Smooth muscle cell of the brain vasculature (primary cell): ENCODE measurements at places on chromosomes 4 and X.

DNA sequence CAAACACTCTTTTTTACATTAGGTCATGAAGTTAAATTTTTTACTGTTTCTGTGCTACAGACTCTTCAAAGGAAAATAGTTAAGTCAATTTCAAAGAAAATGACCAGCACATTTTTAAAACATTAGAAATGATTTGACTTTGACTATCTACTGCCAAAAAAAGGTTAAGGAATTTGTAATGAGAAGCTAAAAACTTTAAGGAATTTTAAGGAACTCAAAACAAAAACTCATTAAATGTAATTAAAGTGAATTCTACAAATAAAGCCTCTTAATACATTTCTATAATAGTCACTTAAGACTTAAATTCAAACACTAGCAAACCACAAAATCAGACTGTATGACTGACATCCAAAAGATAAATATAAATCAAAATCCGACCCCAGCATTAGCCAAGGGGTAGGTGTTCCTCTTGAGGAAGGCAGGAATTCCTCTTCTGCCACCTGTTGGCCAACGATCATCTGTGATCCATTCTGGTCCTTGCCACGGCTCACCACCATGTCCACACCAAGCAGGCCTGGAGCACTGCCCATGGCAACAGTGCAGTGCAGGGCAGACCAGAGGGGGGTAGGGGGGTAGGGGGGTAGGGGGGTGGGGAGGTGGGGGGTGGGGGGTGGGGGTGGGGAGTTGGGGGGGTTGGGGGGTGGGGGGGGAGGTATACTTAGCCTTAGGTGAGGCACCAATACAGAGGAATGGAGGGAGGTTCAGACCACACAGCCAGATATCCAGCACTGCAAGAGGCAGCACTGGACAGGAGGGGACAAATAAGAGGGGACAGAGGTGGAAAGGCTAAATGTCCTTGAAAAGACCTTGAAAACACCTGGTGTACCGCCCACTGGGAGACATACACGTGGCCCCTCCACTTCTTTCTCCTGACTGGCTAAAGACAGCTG is 287.4 kb downstream of the CHIC1 start:
- DNase-seq = no peak

- DNase-seq = no peak
Observed at GRCh38 chrX:13346646-13347045, 26.8 kb upstream of the ATXN3L start.

- DNase-seq = no peak
Observed at GRCh38 chr4:123438031-123438430, 41.4 kb downstream of the SPRY1 start.

DNA sequence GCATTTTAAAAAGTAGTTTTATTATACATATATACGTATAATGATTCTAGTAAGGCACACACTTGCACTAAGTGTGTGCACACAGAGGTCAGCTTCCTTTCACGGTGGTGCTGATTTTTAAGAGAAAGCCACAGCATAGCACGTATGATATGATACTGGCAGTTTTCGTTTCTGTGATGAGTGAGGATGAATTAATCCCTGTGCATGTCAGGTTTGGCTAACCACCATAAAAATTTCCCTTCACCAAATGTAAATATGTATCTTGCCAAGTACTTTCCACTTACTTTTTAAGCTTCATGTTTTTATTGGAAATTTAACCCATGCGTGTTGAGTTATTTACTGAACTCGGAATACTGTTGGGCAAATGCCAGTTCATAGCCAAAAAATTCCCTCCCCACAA is 84.6 kb downstream of the SYNPO2 start:
- DNase-seq = no peak

GRCh38 chr4:10171055-10171454 is 54.5 kb upstream of the WDR1 start:
- DNase-seq = no peak

DNA sequence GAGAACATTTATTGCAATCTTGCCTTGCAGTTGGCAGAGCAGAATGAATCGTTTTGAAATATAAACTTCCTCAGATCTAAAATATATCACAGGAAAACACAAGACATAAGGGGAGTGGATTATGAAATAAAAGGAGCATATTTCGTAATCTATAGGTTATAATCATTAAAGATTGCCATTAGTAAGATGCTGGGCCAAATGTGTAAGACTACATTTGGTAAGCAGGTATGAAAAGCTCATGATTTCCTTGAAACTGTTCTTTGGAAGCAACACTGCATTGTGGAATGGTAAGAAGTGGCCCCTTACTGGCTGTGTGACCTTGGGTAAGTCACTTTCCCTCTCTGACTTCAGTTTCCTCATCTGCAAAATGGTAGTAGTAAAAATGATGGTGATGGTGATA is 68.3 kb downstream of the AFF2 start:
- DNase-seq = no peak

- DNase-seq = no peak
Observed at GRCh38 chr4:113049421-113050370, at the start of gene ANK2. ANK2 (plus strand) TSS chr4:113049653; CDS start chr4:113049729, 76 bp downstream.

DNA sequence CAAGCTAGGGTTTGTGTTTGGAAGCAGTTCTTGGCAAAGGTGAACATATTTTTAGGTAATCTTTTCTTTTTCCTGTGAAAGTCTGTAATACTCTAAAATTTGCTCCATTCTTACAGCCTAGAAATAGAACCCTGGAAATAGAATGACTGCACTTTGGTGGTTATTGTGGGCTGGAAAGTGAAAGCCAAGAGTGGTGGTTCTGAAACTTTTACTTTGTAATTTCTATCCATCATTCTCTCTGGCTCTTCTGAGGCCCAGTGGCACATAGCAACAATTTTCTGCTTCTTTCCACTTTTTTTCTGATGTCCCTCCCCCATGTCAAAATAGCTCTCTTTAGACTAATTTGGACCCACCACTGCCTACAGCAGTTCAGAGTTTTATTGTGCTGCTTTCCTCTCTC is 300.4 kb upstream of the RPS6KA3 start:
- DNase-seq = no peak

- no peak for DNase-seq
Observed at GRCh38 chr4:176981551-176981950, 188.8 kb upstream of the VEGFC start.

- DNase-seq = peak; percentile 28
Observed at GRCh38 chr4:157045507-157046127, 30.3 kb upstream of the GLRB start.

GRCh38 chr4:115515366-115515765 is 401.9 kb upstream of the NDST4 start:
- no peak for DNase-seq

DNA sequence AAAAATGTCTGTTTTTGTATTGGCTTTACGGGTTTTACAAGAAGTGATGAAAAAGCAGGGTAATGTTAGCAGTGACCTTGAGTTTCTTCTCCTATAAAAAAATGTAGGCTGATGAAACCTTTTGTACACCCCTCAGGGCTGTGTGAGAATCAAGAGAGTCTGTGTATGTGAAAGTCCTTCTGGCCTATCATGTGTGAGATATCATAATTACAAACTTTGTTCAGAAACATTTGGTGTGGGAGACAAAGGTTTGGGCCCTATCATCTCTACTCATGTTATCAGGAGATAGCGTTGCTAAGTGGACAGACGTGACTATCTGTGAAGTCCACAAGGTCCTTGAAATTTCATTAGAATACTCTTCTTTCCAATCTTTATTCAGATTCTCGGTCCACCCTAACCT is 170.6 kb upstream of the HAND2 start:
- no peak for DNase-seq

DNA sequence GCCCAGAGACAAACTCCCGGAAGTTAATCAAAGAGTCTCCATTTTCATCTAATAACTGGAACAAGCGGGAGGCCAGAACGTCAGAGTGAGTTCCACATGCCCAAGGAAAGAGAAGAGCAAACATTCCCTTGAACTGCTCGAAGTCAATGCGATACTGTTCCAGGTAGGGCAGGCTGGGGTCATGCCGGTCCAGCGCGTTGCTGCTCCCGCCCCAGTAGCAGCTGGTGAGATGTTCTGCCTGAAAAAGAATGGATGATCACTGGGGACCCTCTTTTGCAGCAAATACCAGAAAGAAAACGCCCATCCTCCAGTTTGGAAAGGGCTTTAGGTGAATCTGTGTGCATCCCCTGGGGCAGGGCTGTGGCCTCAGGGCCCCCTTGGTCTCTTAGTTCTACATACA is 65.2 kb upstream of the UCP1 start:
- DNase-seq = no peak

DNA sequence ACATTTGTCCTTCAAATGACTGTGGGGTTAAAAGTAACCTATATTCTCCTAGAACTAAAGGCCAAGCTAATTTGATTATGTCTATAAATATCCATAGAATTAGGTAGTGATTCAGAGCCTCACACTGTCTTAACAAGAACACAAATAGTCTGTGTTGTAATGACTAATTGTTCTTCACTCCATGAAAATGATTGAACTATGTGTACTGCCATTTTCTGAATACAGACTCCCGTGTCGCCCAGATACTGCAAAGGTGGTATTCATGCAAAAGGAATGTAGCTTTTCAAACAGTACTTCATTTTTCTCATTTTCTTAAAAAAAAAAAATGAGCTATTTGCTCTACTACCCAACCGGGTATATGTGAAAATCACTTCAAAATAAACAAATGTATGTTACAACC is 11.3 kb upstream of the PHKA2 start:
- no peak for DNase-seq

DNA sequence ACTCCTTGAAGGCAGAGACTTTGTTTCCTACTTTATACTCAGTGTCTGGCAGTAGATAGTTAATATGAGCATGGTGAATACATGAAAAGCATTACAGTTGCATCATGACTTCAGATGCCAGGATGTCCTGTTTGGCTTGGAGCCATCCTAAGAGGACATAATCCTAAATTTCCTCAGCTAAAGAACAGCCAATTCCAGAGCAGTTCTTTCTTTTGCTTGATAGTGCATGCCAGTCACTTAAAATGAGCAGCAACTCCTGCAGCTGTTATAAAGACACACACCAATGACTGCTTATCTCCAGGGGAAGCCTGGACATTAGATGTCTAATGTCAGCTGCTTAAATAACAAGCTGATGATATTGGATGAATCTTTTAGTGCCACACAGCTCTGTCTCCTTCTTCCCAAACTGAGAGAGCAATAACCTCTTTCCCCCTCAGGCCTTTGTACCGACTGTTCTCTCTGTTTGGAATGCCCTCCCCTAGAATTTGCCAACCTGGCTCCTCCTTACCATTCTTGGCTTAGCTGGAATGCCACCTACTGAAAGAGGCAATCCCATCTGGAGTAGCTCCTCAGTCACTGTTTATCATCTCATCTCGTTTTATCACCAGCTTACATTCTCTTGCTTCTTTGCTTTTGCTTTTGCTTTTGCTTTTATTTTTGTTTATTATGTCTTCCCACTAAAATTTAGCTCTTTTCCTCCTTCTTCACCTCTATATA is 100.8 kb upstream of the USP38 start:
- no peak for DNase-seq

GRCh38 chr4:169225812-169226211 is 44.9 kb downstream of the SH3RF1 start:
- no peak for DNase-seq

DNA sequence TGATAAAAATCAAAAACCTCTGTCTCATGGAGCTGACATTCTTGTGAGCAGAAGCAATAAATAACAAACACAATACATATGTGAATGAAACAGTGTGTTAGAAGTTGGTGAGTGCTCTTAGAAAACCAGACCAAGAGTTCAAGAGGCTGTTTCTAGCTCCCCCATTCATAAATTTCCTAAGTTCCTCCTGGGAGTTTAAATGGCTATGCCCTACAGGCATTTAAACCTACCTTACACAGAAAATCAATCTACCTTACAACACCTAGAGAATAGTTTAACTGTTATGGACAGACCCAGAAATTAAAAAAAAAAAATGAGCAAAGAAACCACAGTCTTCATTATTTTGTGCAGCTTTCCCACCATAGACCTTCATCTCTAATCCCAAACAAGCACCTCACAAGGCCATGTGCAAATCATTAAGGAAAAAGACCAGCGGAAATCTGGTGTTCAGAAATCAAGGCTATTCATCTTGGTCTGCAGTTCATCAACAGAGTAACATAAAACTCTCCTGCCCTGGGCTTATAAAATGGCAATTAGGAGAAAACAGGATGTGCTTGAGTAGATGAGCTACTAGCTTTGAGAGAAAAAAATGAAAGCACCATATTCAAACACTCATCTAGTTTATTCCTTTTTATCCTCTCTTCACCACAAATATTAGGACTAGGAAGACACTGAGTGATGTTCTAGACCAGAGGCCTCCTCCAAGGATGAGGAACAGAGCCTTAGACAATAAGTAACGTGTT is 147.2 kb downstream of the SHROOM3 start:
- DNase-seq = no peak

DNA sequence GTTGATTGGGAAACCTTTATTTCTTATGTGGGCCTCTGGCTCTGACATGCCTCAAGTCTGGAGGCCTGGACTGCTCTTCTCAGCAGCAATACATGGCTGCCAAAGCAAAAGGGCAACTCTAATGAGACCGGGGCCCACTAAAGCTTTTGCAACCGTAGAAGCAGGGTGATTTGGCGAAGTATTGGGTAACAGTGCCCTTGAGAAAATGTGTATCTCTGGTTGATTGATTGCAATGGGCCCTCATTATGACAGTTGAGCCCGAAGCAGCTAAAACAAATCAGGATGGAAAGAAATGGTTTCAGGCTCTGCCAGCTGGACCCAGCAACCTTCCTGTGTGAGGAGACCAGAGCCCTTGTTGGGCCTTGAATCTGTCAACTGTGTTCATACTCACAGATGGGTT is 73.4 kb downstream of the CLCN4 start:
- DNase-seq = no peak

GRCh38 chrX:155215443-155216178 is 649 bp upstream of the VBP1 start:
- no peak for DNase-seq

DNA sequence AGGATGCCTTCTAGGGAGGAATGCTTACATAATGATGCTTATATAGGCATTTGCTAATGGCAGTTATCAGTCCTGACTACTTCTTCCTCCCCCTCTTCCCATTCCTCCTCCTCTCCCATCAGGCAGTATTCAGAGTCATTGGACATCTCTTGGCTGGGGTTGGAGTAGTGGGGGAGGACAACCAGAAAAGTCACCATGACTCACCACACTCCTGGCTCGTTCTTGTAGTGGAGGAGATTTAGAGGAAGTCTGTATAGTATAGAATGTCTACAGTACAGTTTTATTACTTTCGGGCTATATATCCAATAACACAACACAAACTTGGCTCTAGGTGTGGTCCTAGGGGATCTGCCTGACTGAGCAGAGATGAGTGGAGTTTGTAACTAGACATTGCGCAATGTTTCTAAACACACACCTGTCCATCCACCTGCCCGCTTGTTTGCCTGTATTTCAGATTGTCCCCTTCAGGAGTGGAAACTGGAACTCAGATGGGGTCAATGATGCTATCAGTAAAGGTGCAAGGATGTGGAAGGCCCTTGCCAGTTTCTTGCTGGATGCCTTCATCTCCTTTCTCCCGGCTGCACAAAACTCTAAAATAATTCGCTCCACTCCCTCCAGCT is 27.9 kb upstream of the KIAA1210 start:
- DNase-seq = no peak

GRCh38 chr4:159052315-159052714 is 50.6 kb upstream of the RAPGEF2 start:
- DNase-seq = no peak
